ENCODE measurements at places on chromosomes 1 and 21.

DNA sequence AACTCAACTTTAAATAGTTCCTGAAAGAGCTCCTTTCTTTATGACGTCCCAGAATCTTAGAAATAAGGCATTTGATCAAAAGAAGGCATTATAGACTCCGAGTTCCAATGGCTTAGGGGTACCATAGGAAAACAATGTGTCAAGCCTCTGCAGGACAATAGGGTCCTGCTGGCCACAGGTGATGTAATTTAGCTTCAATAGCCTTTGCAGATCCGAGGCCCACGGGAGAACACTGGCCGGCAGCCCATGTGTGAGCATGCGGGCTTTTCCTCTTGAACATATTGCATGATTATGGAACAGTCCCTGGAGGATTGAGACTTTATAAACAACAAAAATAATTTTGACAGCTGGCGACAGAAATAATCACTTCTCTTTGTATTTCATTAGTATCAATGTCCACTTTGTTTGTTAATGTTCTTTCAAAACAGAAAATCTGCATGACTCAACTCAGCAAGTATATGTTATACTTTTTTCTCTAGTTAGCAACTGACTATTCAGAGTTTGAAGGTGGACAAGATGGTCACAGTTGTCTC is 49.0 kb upstream of the NR5A2 start:
- DNase-seq: no peak

DNA sequence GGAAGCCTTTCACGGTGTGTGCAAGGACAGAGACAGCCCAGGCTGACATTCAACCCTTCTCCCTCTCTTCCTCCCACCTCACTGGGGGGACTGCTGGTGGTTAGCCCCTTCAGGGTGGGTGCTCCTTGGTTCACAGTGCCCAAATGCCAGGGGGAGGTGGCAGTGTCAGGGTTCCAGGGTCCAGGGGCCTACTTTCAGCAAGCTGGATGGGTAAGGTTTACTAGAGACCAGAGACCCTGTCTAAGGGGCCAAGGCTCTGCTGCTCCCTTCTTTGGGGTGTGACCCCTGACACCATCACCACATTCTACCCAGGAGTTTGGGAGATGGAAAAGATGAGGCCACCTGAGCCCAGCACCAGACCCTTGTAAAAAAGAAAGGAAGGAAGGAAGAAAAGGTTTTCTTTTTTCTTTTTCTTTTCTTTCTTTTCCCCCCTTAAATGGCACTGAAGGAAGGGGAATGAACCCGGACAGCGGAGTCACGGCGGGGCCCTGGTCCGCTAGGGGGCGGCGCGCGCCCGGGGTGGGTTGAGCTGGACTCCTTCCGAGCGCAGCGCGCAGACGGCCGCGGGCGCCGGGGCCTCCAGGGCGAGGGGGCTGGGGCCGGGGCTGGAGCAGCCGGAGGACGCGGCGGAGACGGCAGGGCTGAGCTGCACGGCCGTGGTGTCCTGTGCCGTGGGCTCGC is 18.8 kb downstream of the KNCN start:
- DNase-seq: peak; percentile 64

GRCh38 chr1:78005448-78005722 is 646 bp downstream of the DNAJB4 start:
- DNase-seq: no peak

GRCh38 chr1:93346421-93346993 is 800 bp downstream of the DR1 start:
- peak; percentile 7 for DNase-seq

- no peak for DNase-seq
Measured at GRCh38 chr1:162279136-162279498, 97.5 kb downstream of the SPATA46 start.

- DNase-seq: no peak
Measured at GRCh38 chr1:26887125-26887524, 3.0 kb downstream of the GPN2 start.

DNA sequence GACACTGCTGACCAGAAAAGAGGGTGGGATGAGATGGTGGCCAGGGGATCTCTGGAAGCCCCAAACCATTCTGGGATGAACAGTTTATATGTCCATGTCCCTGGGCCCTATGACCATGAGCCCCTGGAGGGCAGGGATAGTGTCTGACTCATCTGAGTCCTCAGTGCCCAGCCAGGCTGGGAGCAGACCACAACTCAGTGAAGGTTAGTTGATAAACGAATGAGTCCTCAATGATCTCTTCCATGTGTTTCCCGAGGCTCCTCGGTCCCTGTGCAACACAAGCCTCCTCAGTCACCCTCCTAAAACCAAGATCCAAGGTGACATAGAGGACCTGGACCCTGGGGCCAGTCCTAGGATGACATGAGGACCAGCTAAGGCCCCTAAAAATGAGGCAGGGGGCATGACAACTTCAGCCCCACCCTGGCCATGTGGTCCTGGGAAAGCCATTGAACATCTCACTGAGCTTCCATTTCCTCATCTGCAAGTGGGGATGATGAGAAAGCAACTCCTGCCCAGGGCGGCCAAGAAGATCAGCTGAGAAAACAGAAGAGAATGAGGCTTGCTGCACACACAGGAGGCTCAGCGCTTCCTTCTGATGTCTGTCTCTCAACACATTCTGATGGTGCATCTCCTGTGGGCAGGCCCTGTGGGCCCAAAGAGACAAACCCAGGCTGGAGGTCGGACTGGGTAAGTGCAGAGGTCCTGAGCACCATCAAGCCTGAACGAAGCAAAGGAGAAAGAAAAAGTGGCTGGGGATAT is 86.3 kb downstream of the GLIS1 start:
- DNase-seq: no peak

DNA sequence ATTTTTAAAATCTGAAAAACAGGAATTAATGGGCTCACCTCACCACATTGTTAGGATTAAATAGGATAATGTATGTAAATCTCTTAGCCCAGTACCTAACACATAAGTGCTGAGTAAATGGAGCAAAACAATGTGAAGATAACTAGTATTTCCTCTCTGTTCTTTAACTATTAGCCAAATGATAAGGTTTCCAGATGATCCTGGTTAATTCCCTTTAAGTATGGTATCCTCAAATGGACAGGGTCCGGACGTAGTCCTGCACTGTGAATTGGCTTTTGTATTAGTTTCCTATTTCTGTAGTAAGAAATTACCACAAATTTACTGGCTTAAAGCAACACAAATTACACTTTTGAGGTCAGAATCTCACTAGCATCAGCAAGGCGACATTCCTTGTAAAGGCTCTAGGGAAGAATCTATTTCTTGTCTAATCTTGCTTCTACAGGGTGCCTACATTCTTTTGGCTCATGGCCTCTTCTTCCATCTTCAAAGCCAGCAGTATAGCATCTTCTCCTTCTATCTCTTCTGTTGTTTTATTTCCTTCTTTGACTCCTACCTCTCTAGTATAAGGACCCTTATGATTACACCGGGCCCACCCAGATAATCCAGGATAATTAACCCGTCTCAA is 17.1 kb downstream of the SCAF4 start:
- DNase-seq: no peak

GRCh38 chr1:110176299-110176956 is 26.1 kb downstream of the SLC6A17 start:
- DNase-seq: peak; percentile 91

DNA sequence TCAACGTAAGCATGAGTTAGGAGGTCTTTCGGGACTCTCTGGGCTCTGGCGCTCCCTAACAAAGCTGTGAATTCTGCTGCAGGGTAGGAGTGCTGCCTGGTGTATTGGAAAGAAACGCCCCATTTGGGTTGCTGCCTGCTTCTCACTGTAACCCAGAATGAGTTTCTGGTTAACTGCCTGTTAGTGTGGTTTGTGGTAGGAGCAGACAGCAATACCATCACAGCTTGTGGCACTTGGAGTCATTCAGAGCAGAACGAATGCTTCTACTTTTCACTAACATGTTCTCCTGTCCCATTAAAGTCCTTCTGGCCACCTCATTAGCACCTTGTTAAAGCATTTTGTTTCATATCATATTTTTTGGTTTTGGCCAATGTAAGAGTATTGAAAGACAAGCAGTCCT is 18.1 kb downstream of the MAP3K7CL start:
- DNase-seq: no peak

- DNase-seq: no peak
Measured at GRCh38 chr1:59026472-59026948, 242.7 kb upstream of the JUN start.

DNA sequence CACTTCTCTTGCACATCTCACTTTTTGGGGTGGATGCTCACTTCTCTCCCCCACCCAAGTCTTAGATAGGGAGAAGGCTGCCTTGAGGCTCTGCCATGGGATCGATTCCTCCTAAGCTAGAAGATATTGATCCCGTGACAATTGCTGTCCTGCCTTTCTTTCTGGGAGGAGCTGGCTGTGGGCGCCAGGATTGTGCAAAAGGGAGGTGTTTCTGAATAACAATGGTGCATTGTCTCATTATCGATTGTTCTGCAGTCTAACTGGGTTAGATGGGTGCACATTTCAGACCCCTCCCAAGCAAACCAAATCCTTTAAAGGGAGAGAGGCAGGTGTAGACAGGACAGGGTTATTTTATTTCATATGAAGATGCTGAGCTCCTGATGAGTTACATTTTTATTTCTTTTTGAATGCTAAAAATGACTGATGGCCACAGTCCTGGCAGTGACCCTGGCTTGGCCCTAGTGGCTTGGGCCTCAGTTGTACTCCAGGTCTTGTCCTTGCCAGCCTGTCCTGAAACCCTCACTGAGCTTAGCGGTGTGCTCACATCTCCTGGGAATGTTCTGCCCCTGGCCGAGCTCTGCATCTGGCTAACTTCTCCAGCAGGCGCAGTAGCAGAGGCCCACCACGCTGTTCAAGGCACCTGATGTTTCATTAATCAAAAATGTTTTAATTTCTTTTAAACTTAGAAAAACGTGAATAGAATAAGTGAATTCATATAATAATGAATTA is 99.0 kb upstream of the KAZN start:
- no peak for DNase-seq

All from NCI-H345 (cell line).